ENCODE measurements at places on chromosomes 5 and 9. TPM values are rescaled to one million over a fixed set of nuclear protein-coding genes. Genes with fewer than 3 reads are reported as not detected.

DNA sequence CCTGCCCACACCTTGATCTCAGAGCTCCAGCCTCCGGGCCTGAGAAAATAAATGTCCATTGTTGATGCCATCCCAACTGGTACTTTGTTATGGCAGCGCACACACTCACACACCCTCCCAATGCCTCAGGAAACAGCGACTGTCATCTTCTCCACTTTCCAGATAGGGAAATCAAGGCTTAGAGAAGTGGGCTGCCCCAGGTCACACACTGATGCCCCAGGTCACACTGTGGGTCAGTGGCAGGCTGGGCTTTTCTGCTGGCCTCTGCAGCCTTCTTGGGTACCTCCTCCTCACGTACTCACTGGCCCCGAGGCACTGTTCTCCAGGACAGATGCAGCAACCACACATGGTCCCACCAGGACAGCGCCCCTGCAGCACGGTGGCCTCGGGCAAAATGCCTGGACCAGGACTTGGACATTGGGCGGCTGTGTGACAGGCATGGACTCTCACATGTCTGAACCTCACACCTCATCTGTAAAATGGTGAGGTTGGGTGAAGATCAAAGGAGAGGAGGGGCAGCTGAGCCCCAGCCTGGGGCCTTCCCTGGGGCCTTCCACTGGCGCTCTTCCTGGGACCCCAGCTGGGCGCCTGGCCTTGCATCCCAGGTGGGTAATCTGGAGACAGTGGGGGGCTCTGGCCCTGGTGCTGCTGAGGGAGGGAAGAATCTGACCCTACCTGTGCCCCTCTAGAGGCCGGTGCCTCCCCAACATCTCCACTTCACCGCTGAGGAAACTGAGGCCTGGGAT, 156.0 kb downstream of the COL23A1 start:
- no peak overlapping the region for H3K4me3 ChIP-seq
- H3K27ac ChIP-seq: no peak overlapping the region
- H3K27me3 ChIP-seq: peaks cover 23% of the 10 kb centered on the region
- H3K36me3 ChIP-seq: peaks cover 11% of the 10 kb centered on the region
- H3K4me1 ChIP-seq: peaks cover 43% of the 10 kb centered on the region
- no peak for DNase-seq

DNA sequence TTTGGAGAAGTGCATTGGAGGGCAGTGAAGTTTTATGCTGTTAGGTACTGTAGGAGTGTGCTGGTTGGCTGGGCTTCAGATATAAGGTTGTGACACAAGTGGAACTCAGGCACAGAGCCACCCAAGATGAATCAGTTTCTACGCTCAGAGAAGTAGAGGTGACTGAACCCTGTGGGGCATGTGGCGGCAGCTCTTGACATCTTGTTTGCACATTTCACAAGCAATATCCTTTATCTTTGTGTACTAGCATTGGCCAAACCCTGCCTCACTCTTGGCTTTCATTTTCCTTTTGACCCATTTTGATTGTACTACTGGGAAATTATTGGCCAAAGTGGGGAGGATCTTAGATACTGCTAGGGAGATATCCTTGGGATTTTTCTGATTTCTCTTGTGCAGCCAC, 110.0 kb downstream of the PSAT1 start:
- no peaks in the 10 kb centered on the region for H3K36me3 ChIP-seq
- no peak overlapping the region for H3K4me3 ChIP-seq
- H3K27me3 ChIP-seq: no peaks in the 10 kb centered on the region
- no peaks in the 10 kb centered on the region for H3K4me1 ChIP-seq

- no peaks in the 10 kb centered on the region for H3K27me3 ChIP-seq
- H3K36me3 ChIP-seq: peaks cover 12% of the 10 kb centered on the region
- no peak overlapping the region for H3K27ac ChIP-seq
Measured at GRCh38 chr9:99365233-99365980, 143.3 kb downstream of the SEC61B start.

- no peaks in the 10 kb centered on the region for H3K36me3 ChIP-seq
- H3K27me3 ChIP-seq: no peaks in the 10 kb centered on the region
- H3K27ac ChIP-seq: peak overlapping the region; percentile 55
- peaks cover 61% of the 10 kb centered on the region for H3K4me1 ChIP-seq
- peak; percentile 18 for DNase-seq
- no peak overlapping the region for H3K4me3 ChIP-seq
Measured at GRCh38 chr9:109969011-109969410, 189.0 kb downstream of the PALM2AKAP2 start.

The PCDHGA6 gene
- 3.9 TPM for total RNA-seq

The PLEKHG4B gene
- 6.8 TPM for total RNA-seq
